ENCODE measurements at places on chromosomes 1 and 21. TPM values are rescaled to one million over a fixed set of nuclear protein-coding genes. Genes with fewer than 3 reads are reported as not detected.

DNA sequence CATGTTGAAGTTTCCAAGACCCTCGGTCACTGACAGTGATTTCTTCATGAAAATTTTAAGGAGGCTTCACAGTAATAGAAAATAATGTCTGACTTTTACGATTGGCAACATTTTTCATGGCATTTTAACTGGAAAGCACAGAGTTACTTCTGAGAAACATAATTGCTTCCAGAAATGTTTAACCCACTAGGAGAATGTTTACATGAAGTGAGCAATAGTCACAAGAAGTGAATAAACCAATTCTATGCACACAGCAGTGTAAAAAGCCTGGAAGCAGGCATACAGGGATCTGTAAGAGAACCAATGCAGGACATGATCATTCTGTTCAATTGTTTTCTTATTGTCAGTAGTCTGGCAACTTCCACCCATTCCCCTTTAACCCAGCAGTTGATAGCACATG is 316.2 kb upstream of the CXADR start:
- no peak for DNase-seq

Gene NTMT2
- total RNA-seq, result not detected

- DNase-seq, result no peak
These were observed at the start of gene NCF2 for GRCh38 chr1:183590244-183591191. NCF2 (minus strand) TSS chr1:183590459; CDS start chr1:183590329, 130 bp downstream.

GRCh38 chr1:247962911-247963588 is 2.0 kb upstream of the OR2AK2 start:
- no peak for DNase-seq

DNA sequence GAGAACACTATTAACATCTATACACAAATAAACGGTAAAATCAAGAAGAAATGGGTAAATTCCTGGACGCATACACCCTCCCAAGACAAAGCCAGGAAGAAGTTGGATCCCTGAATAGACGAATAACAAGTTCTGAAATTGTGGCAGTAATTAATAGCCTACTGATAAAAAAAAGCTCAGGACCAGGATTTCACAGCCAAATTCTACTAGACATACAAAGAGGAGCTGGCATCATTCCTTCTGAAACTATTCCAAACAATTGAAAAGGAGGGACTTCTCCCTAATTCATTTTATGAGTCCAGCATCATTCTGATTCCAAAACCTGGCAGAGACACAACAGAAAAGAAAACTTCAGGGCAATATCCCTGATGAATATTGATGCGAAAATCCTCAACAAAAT is 70.7 kb upstream of the FMO3 start:
- DNase-seq, result no peak

DNA sequence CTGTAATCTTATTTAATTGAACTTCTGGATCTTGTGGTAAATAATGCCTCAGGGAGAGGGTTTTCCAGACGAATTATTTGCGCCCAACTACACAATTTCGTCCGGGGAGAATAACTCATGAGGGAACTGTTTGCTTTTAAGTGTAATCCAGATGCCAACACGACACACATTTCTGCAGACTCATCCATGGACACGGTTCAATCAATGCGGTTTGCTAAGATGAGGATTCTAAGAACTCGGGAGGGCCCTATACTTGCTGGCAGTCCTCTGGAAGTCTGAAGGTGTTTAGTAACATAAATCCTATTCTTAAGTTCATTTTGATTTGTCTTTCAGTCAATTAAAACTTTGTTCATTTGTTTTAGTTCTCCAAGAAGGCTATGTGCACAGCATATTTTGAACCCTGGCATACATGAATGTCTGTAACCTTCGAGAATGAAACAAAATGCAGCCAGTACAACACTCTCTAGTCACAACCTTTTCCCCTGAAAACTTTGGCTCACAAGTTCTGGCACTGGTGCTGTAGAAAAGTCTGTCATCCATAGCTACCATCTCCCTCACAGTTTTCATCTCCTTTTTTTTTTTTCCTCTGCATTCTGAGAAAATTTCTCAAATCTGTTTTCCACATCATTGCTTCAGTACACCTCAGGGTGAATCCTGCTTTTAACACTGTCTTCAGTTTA is 38.8 kb downstream of the DIPK1A start:
- DNase-seq, result no peak

Gene AMY1B
- total RNA-seq, result not detected

DNA sequence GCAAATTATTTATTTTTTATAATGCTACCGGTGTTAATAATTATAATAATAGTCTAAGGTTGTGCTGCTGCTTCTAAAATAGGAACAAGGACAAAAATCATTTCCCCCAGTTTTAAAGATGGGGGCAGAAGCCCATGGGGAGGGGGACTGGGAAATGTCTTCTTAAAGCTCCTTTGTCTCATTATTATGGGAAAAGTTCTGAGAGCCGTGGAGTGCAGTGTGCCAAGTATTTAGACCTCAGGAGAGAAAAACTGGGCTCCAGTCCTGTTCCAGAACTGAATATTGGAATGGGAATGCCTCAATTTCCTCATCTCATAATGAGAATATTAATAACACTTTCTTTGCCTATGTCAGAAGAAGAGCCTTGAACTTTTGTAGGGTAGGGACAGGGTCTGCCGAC is 40.9 kb upstream of the ATF3 start:
- DNase-seq, result no peak
